Activated CD4-positive, alpha-beta memory T cell treated with anti-CD3 and anti-CD28 coated beads for 36 hours (primary cell): ENCODE measurements at places on chromosomes 2 and 18.

GRCh38 chr2:150513647-150514046 is 26.2 kb upstream of the RND3 start:
- DNase-seq, result no peak

DNA sequence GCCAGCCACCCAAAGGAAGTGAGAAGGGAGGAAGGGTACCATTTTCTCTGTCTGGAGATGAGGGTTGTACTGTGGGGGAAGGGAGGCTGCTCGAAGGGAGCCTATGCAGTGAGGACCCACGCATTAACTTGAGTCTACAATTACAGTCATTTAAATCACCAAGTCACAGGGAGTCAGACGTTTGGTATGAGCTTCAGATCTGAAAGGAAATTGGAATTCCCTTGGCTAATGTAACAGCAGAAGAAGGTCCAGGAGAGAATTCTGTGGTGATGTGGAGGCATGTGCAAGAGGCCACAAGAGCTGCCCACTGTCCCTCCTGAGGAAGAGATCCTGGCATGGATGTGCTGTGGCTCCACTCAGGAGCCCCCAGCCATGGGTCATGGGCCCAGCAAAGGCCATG is 22.5 kb downstream of the DAPL1 start:
- DNase-seq, result no peak

- DNase-seq, result peak; percentile 80
Observed at GRCh38 chr18:58781627-58782194, 83.0 kb upstream of the ZNF532 start.

- DNase-seq, result no peak
Observed at GRCh38 chr2:184114439-184114838, 483.9 kb upstream of the ZNF804A start.

DNA sequence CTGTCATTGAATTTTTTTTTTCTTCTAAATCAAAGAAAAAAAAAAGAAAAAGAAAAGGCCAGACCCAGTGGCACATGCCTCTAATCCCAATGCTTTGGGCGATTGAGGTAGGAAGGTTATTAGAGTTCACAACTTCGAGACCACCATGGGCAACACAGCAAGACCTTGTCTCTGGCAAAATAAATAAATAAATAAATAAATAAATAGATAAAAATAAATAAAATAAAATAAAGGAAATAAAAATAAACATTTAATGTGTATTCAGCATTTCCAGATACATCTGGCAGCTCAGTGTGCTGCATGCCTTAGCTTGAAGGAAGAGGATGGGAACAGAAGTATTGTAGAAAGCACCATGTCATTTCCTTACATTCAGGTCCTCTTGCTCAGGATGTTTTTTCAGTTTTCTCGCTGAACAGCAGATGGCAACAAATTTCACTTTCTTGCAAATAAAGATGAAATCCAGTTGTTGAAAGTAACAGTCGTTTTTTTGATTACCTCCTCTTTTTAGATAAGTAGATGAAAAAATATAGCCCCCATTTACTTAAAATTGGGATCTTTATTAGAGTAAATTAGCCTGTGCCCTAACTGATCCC is 25.7 kb upstream of the FAM178B start:
- no peak for DNase-seq
